ENCODE measurements at places on chromosomes 13 and 19. TPM values are rescaled to one million over a fixed set of nuclear protein-coding genes. Genes with fewer than 3 reads are reported as not detected.

GRCh38 chr13:50713523-50714248 is 129.8 kb downstream of the DLEU7 start:
- H3K36me3 ChIP-seq: no peaks in the 10 kb centered on the region
- H3K27me3 ChIP-seq: no peaks in the 10 kb centered on the region
- no peak overlapping the region for H3K27ac ChIP-seq

DNA sequence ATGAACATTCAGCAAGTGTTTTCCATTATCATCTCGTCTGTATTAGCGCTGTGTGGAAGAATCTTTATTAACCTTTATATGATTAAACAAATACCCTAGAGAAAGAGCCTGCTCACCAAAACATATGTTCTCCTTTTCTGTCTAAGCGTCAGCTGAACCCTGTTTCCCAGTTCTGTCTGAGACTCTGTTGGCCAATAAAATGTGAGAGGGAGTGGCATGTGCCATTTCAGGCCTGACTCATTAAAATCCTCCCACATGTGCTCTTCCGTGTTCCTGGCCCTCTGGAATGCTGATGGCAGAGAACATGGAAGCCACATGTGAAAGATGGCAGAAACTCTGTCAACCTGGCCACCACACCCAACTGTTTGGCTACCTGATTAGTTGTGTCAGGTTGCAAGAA is 181.9 kb upstream of the EDNRB start:
- H3K4me1 ChIP-seq: no peaks in the 10 kb centered on the region
- no peak overlapping the region for H3K27ac ChIP-seq
- no peaks in the 10 kb centered on the region for H3K36me3 ChIP-seq
- DNase-seq: no peak
- no peaks in the 10 kb centered on the region for H3K27me3 ChIP-seq

GRCh38 chr13:101520672-101521071 is 68.2 kb downstream of the ITGBL1 start:
- no peaks in the 10 kb centered on the region for H3K4me1 ChIP-seq
- no peak for DNase-seq
- no peak overlapping the region for H3K4me3 ChIP-seq
- H3K36me3 ChIP-seq: no peaks in the 10 kb centered on the region
- H3K27me3 ChIP-seq: no peaks in the 10 kb centered on the region

DNA sequence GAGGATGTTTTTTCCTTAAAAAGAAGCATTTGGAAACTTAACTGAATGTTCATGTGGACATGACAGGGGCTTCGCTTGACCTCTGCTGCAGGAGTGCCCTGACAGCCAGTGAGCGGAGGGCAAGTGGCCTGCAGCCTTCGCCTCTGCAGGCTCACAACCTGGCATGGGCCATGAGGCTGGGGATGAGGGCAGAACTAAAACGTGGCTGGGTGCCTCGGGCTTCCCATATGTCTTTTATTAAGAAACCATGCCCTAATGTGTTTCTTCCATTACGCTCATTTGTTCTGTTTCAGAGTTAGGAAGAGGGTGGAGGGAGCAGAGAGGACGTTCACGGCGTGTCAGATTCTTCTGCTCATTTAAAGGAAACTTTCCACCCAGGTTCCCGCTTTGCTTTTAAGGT is 2.9 kb downstream of the ARHGEF7 start:
- DNase-seq: no peak
- no peaks in the 10 kb centered on the region for H3K27me3 ChIP-seq
- H3K36me3 ChIP-seq: no peaks in the 10 kb centered on the region
- H3K4me3 ChIP-seq: no peak overlapping the region
- H3K4me1 ChIP-seq: no peaks in the 10 kb centered on the region
- peak overlapping the region; percentile 40 for H3K27ac ChIP-seq

Gene ZNF491
- total RNA-seq: 1.6 TPM

Gene SSC5D
- 7.2 TPM for total RNA-seq

Gene IGSF23
- not detected for total RNA-seq

Gene LILRB1
- 2.6 TPM for total RNA-seq
